Jurkat, Clone E6-1 (cell line): ENCODE measurements at places on chromosomes 6 and 20.

GRCh38 chr20:57560554-57561355, at the start of gene PCK1:
Gene PCK1, plus strand, starts transcription at chr20:57561110. Its CDS starts 302 bp downstream, at chr20:57561412.
- DNase-seq = no peak

DNA sequence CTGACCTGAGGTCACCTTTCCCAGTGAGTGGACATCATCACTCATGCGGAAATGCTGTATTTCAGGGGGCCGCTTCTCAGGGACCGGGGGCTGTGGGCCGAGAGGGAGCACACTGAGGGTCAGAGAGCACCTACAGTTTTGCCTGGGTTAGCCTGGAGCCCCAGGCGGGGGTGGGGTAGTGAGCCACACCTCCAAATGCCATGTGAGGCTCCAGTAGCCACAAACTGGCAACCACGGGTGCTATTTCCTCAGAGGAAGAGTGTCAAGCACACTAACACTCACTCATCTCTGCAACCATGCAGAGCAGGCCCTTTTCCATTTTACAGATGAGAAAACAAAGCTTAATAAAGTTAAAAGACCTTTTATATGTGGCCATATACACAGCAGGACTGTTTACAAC, 4.7 kb downstream of the EHMT2 start:
- DNase-seq = no peak

GRCh38 chr20:51941503-51941902, 139.2 kb upstream of the SALL4 start:
- DNase-seq = no peak

DNA sequence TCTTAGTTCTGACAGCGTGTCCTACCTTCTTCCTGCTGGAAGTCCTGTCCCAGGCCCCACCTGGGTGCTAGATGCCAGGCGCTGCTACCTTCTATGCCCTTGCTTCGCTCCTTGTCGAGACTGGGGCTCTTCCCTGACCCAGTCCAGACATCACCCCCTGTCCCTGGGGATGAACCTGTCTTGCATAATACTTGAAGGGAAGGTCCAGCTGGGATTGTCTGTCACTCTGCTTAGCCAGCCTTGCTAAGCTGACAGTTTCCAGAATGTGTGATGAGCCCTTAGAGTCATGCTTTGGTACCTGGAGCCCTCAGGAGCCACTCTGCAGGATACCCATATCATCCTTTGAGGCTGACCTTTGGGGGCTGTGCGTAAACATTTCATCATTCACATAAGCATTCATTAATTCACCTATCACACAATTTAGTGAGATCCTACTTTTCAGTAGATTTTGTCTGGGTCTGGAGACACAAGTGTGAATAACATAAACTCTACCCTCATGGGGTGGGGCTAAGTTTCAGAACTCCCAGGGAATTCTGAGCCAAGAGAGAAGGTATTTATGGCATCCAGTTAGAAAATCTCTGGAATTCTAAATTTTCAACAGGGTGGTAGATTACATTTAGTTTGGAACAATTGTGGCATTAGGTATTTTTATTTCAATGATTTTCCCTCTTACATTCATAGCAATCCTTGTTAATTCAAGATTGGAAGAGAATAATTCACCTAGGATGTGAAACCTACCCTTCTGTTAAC, 151.1 kb upstream of the HDAC2 start:
- no peak for DNase-seq

DNA sequence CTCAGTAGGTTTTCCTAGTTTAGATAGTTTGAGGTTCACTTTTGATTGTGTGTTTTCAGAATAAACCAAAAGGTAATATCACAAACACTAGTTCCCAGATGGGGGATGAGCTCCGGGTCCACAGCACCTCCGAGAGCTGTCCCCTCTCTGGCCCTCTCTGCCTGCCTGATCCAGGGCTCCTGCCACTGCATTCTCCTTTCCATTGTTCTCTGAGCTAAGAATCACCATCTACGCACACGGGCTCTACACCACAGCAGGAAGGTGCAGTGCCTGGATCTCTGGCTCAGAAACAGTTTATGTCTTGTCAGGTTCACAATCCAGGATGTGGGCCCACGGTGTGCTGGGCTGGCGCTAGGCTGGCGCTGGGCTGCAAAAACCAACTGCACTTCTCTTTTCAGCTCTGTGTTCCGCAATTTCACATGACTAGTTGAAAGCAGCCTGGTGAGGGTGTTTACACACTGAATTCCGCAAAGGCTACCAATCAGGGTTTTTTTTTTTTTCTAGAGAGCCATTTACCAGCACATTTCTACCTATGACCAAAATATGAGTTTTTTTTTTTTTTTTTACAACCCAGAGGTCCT, 167.5 kb downstream of the SOD2 start:
- DNase-seq = no peak

- DNase-seq = no peak
Measured at GRCh38 chr6:36350681-36351571, 14.2 kb upstream of the BNIP5 start.

DNA sequence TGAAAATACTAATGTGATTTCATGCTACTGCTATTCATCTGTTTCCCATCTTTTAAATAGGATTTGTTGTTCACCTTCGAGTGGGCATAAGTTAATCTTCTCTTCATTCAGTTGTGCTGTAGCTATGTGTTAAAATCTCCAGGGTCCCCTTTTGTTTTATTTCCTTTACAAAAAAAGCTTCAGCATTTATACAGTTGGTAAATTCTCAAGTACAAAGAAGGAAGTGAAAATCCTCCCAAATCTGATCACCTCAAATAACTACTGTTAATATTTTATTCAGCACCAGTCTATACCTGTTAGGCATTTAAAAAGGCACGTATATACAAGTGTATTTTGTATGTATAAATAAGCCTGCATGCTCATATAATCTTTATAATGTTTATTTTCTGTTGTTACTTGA, 251.2 kb downstream of the TMEM242 start:
- no peak for DNase-seq

- no peak for DNase-seq
Measured at GRCh38 chr6:2693231-2693630, 57.5 kb downstream of the MYLK4 start.

GRCh38 chr6:137185290-137185689, 11.8 kb upstream of the IL22RA2 start:
- no peak for DNase-seq

- DNase-seq = peak; percentile 31
Measured at GRCh38 chr6:6891949-6892461, 215.8 kb upstream of the RREB1 start.

GRCh38 chr6:62229231-62229630, 56.8 kb downstream of the KHDRBS2 start:
- no peak for DNase-seq

GRCh38 chr6:90610751-90611542, 24.1 kb upstream of the MAP3K7 start:
- peak; percentile 62 for DNase-seq

- no peak for DNase-seq
Measured at GRCh38 chr20:19349879-19350278, 137.4 kb downstream of the SLC24A3 start.

GRCh38 chr6:15020119-15020770, 225.6 kb upstream of the JARID2 start:
- no peak for DNase-seq

- peak; percentile 10 for DNase-seq
Measured at GRCh38 chr6:48476257-48476656, 365.3 kb upstream of the PTCHD4 start.

GRCh38 chr20:8780915-8781314, 288.0 kb upstream of the PLCB4 start:
- no peak for DNase-seq

DNA sequence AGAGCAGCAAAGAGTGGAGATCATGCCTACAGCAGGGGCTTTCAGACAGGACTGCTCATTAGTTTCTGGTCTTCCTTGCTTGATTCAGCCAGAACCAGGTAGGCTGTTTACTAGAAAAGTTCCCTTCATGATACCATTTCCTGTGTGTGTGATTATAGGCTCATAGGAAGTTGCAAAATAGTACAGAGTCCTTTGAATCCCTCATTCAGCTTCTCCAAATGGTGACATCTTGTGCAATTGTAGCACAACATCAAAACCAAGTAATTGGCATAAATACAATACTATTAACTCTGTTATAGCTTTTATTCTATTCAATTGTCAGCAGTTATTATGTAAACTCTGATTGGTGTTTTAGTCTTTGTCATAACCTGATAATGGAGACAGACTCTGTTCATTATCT, 347.3 kb upstream of the CDH4 start:
- DNase-seq = peak; percentile 29

- DNase-seq = no peak
Measured at GRCh38 chr6:69624944-69625343, 171.9 kb downstream of the LMBRD1 start.

DNA sequence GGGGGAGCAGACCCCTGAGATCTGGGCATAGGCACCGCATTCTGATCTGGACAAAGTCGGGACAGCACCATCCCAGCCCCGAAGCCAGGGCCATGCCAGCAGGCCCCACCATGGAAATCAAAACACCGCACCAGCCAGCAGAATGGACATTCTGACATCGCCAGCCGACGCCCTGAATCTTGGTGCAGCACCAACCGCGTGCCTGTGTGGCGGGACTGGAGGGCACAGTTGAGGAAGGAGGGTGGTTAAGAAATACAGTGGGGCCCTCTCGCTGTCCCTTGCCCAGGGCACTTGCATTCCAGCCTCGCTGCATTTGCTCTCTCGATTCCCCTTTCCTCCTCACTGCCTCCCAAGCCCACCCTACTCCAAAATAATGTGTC, 2.0 kb downstream of the NNAT start:
- no peak for DNase-seq

- no peak for DNase-seq
Measured at GRCh38 chr6:108082539-108082938, 8.0 kb upstream of the OSTM1 start.

DNA sequence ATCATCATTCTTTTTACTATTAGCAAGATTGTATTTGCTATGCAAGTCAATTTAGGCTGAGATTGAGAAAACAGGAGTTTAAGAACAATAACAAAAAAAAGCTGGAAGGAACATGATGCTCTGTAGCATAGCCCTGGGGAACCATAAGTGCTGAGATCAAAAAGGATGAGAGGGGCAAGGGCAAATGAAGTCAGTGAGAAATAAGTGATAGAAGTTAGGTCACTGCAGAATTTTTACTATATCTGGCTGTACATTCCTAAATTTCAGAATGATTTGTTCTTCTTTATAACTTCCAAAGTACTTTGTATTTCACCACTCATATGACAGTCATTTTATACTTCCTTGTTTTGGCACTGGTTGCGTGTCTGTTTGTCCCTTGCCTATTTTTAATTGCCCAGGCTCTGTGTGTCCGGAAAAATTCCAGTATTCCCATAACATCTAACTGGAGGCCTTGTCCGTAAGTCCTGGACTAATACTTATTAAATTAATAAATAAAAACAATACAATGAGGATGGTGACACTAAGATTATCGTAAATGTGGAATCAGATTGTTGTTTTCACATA, 444.7 kb downstream of the TENT5A start:
- DNase-seq = no peak

- no peak for DNase-seq
Measured at GRCh38 chr6:26516481-26517427, 16.7 kb downstream of the BTN1A1 start.
